ENCODE measurements at places on chromosomes 4 and X. TPM values are rescaled to one million over a fixed set of nuclear protein-coding genes. Genes with fewer than 3 reads are reported as not detected.

DNA sequence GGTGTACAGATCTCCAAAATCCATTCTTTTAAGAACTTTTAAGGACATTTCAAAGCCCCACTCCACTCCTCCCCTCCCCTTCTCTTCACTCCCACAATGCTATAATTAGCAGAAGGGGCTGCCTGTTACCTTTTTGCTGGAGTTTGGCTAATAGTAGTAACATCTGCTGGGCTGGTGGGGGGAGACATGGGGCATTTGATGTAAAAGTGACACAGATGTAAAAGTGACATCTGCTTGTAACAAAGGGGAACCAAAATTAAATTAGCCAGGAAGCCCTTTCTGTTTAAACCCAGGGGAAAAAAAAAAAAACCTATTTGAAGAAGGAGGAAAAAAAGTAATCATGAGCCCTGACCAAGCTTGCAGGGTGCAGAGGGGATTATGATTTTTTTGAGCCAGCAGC, 5.4 kb upstream of the PHOX2B start:
- peaks cover 96% of the 10 kb centered on the region for H3K27me3 ChIP-seq
- H3K4me3 ChIP-seq: no peak overlapping the region
- no peak overlapping the region for H3K27ac ChIP-seq
- peaks cover 2% of the 10 kb centered on the region for H3K4me1 ChIP-seq
- DNase-seq: no peak
- no peaks in the 10 kb centered on the region for H3K36me3 ChIP-seq

DNA sequence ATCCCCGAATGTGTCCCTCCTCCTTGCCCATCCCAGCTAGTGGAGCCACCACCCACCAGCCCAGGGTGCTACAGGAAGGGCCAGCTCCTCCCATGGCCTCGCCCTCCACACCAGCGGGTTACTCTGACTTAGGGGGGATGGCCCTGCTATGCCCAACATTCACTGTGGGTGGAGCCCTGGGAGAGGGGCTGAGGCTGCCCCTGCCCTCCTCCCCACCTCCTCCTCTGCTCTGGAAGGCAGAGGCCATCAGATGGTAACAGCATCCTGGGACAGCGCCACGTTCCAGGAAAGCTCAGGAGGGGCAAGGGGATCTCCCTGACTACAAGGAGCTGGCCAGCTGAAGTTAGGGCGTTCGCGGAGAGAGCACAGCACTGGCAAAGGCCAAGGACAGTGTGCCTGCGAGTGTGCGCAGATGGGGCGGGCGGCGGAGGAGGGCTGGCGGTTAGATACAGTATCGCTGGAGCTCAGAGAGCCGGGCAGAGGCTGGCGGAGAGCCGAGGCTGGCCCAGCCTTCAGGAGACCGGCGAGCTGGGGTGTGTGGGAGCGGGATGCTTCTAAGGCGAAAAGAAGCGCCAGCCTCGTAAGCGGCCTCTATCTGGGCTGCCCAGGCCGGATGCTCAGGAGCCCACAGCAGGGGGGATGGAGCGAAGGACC, 1.5 kb downstream of the JAKMIP1 start:
- peaks cover 86% of the 10 kb centered on the region for H3K27me3 ChIP-seq
- DNase-seq: no peak
- H3K27ac ChIP-seq: no peak overlapping the region
- H3K4me1 ChIP-seq: peaks cover 3% of the 10 kb centered on the region

- no peak overlapping the region for H3K4me3 ChIP-seq
- no peaks in the 10 kb centered on the region for H3K4me1 ChIP-seq
- no peak overlapping the region for H3K27ac ChIP-seq
Measured at GRCh38 chr4:101328063-101328602, 19.2 kb downstream of the PPP3CA start.

GRCh38 chrX:149522916-149523315, 17.8 kb upstream of the IDS start:
- peaks cover 1% of the 10 kb centered on the region for H3K36me3 ChIP-seq
- no peak for DNase-seq
- H3K27me3 ChIP-seq: peaks cover 2% of the 10 kb centered on the region
- H3K4me1 ChIP-seq: peaks cover 7% of the 10 kb centered on the region
- no peak overlapping the region for H3K4me3 ChIP-seq
- H3K27ac ChIP-seq: no peak overlapping the region

GRCh38 chr4:144384408-144384807, 243.9 kb upstream of the GYPA start:
- H3K4me3 ChIP-seq: no peak overlapping the region
- H3K27ac ChIP-seq: no peak overlapping the region
- no peak for DNase-seq
- peaks cover 13% of the 10 kb centered on the region for H3K36me3 ChIP-seq

- DNase-seq: no peak
- peak overlapping the region; percentile 21 for H3K27ac ChIP-seq
- H3K36me3 ChIP-seq: peaks cover 18% of the 10 kb centered on the region
- no peaks in the 10 kb centered on the region for H3K27me3 ChIP-seq
Measured at GRCh38 chrX:316351-317325, 2.0 kb downstream of the GTPBP6 start.

DNA sequence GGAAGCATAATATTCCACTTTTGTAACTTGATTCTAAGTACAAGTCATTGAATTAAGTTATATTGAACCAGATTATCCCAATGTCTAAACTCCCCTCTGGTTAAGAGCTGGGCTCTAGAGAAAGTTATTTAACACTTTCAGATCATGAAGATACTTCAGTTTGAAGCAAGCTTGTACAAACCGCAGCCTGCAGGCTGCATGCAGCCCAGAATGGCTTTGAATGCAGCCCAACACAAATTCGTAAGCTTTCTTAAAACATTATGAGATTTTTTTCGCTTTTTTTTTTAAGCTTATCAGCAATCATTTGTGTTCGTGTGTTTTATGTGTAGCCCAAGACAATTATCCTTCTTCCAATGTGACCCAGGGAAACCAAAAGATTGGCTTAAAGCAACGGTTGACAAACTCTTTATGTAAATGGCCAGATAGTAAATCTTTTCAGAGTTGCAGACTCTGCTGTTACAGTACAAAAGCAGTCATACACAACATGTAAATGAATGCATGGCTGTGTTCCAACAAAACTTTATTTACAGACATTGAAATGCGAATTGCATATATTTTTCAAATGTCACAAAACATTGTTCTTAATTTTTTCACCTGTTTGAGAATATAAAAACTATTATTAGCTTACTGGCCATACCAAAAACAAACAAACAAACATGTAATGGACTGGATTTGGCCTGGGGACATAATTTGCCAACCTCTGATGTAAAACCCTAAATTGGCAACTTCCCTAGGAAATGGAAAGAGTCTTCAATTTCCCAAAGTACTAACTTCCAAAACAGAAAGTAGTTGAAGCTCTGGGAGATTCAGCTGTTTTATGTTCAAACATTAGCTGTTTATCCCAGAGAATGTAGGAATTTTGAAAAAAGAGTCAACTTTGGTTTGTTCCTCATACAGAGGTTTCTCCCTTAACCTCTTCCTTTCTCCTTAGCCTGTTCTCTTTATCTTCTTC, 201.1 kb upstream of the MBNL3 start:
- H3K4me3 ChIP-seq: no peak overlapping the region
- peak overlapping the region; percentile 7 for H3K27ac ChIP-seq
- H3K27me3 ChIP-seq: peaks cover 2% of the 10 kb centered on the region
- H3K4me1 ChIP-seq: peaks cover 28% of the 10 kb centered on the region
- no peak for DNase-seq
- H3K36me3 ChIP-seq: no peaks in the 10 kb centered on the region

DNA sequence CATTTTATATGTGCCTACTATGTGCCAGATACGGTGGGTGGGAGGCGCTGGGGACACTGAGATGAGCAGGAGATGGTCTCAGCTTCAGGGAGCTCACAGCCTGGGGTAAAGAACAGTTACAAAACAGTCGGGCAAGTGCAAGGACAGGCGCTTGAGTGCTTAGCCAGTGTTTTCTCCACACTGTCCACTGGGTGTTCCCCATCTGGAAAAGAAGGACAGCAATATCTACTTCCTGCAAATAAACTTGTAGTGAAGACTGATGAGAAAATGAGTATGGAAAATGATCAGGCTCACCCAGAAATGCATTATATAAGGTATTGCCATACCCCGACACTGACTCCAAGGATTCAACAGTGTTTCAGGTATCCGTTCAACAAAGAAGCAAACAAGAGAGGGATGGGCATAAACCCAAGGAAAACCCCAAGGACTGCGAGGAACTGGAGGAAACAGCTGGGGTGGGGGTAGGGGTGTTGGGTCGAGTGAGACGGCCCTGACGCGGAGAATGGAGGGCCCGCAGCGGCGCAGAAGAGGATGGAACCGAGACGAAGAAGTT, 835 bp downstream of the TMEM185A start:
- H3K27ac ChIP-seq: peak overlapping the region; percentile 90
- H3K4me3 ChIP-seq: peak overlapping the region; percentile 92
- H3K27me3 ChIP-seq: peaks cover 31% of the 10 kb centered on the region
- H3K4me1 ChIP-seq: peaks cover 18% of the 10 kb centered on the region

DNA sequence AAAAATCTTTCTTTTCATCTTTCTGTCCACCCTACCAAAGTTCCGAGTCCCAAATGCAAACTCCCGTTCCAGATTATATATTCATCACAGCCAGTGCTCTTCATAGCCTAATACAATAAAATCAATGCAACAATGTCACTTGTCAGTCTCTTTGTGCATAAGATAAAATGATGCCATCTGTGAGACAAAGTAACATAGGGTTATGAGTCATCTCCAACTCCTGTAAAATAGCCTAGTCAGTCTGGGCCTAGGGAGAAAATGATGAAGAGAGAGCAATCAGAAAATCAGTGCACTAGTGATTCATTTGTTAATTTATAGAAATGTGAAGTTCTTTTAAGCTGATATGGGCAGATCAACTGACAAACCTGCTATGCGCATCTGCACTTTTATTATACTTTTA, 689.1 kb upstream of the DIAPH2 start:
- H3K27me3 ChIP-seq: no peaks in the 10 kb centered on the region
- no peaks in the 10 kb centered on the region for H3K4me1 ChIP-seq
- H3K27ac ChIP-seq: no peak overlapping the region
- no peaks in the 10 kb centered on the region for H3K36me3 ChIP-seq
- DNase-seq: no peak
- no peak overlapping the region for H3K4me3 ChIP-seq

DNA sequence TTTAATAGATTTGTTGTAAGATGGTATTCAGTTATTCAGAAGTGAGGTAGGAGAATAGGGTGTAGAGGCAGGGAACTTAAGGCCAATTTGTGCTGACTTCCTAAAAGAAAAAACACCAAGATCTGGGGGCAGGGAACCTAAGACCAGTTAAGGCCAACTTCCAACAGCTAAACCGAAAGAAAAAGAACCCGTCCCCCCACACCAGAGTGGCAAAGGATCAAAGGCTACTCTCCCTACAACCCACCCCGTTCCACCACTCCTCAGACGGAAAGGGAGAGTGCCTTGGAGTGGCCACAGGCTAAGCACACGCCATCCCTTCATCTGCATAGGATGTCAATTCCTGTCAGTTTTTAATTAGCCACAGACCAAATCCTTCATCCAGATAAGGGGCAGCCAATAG, 3.7 kb upstream of the ZNF718 start:
- H3K27me3 ChIP-seq: no peaks in the 10 kb centered on the region
- peaks cover 6% of the 10 kb centered on the region for H3K4me1 ChIP-seq
- no peak overlapping the region for H3K4me3 ChIP-seq
- H3K27ac ChIP-seq: no peak overlapping the region

- peaks cover 31% of the 10 kb centered on the region for H3K27me3 ChIP-seq
- H3K4me3 ChIP-seq: no peak overlapping the region
- DNase-seq: peak; percentile 13
- H3K4me1 ChIP-seq: peaks cover 2% of the 10 kb centered on the region
- no peak overlapping the region for H3K27ac ChIP-seq
Measured at GRCh38 chr4:8709729-8710360, 117.3 kb downstream of the CPZ start.

GRCh38 chrX:1554469-1555210, 17.7 kb upstream of the P2RY8 start:
- H3K4me3 ChIP-seq: no peak overlapping the region
- H3K4me1 ChIP-seq: no peaks in the 10 kb centered on the region
- H3K27me3 ChIP-seq: peaks cover 6% of the 10 kb centered on the region

The TMEM164 gene
- 42.5 TPM for total RNA-seq

The MAGEC2 gene
- total RNA-seq: not detected
